Activated CD4-positive, alpha-beta memory T cell treated with anti-CD3 and anti-CD28 coated beads, Interleukin-2, amount 10 ng/mL, durations not matched to agents 7 days and 5 days (primary cell): ENCODE measurements at places on chromosomes 16 and 17. TPM values are rescaled to one million over a fixed set of nuclear protein-coding genes. Genes with fewer than 3 reads are reported as not detected.

SLC5A11 gene
- not detected for total RNA-seq

RHBDL3 gene
- 0.55 TPM for total RNA-seq

TBC1D3H gene
- not detected for total RNA-seq

CCDC102A gene
- 9.7 TPM for total RNA-seq

SDK2 gene
- total RNA-seq, result 2.5 TPM

LYRM9 gene
- 6.0 TPM for total RNA-seq

ZG16B gene
- 9.8 TPM for total RNA-seq

CDH13 gene
- total RNA-seq, result not detected

NGFR gene
- 0.33 TPM for total RNA-seq

EMP2 gene
- total RNA-seq, result not detected

TOP2A gene
- 361 TPM for total RNA-seq

RABEP1 gene
- 37.3 TPM for total RNA-seq

NTN1 gene
- total RNA-seq, result not detected

ASGR1 gene
- 0.60 TPM for total RNA-seq

TM4SF5 gene
- total RNA-seq, result not detected

SDR42E1 gene
- total RNA-seq, result 5.8 TPM

TAT gene
- total RNA-seq, result not detected

SMIM5 gene
- total RNA-seq, result not detected

C16orf86 gene
- total RNA-seq, result 4.3 TPM

HOXB6 gene
- total RNA-seq, result 0.60 TPM

IRX3 gene
- total RNA-seq, result 1.6 TPM

AIPL1 gene
- not detected for total RNA-seq

MSRB1 gene
- total RNA-seq, result 17.9 TPM

NACA2 gene
- not detected for total RNA-seq

SCO1 gene
- total RNA-seq, result 24.5 TPM

SNX11 gene
- total RNA-seq, result 22.8 TPM

SMTNL2 gene
- not detected for total RNA-seq

CCL7 gene
- not detected for total RNA-seq

WSCD1 gene
- not detected for total RNA-seq

CRYM gene
- not detected for total RNA-seq

GNGT2 gene
- 22.7 TPM for total RNA-seq

CD300A gene
- total RNA-seq, result 69.5 TPM

KRT33B gene
- not detected for total RNA-seq

KRT12 gene
- not detected for total RNA-seq

CCL8 gene
- total RNA-seq, result not detected

CETP gene
- total RNA-seq, result not detected

MGAT5B gene
- total RNA-seq, result 0.13 TPM
